ENCODE measurements at places on chromosomes 6 and 20. TPM values are rescaled to one million over a fixed set of nuclear protein-coding genes. Genes with fewer than 3 reads are reported as not detected.

- H3K4me1 ChIP-seq, result peaks cover 2% of the 10 kb centered on the region
- no peak overlapping the region for H3K27ac ChIP-seq
- H3K36me3 ChIP-seq, result no peaks in the 10 kb centered on the region
Measured at GRCh38 chr6:79797912-79798311, 149.4 kb downstream of the ELOVL4 start.

- H3K27ac ChIP-seq, result peak overlapping the region; percentile 67
- DNase-seq, result no peak
- H3K36me3 ChIP-seq, result peaks cover 11% of the 10 kb centered on the region
- peaks cover 12% of the 10 kb centered on the region for H3K4me1 ChIP-seq
Measured at GRCh38 chr6:31794294-31794865, 1.2 kb downstream of the VARS1 start.

GRCh38 chr6:170098428-170099170 lies 192.3 kb downstream of the DLL1 start:
- H3K27me3 ChIP-seq, result peaks cover 10% of the 10 kb centered on the region
- peaks cover 19% of the 10 kb centered on the region for H3K4me1 ChIP-seq
- H3K4me3 ChIP-seq, result no peak overlapping the region
- no peaks in the 10 kb centered on the region for H3K36me3 ChIP-seq
- no peak overlapping the region for H3K27ac ChIP-seq
- peak; percentile 37 for DNase-seq

DNA sequence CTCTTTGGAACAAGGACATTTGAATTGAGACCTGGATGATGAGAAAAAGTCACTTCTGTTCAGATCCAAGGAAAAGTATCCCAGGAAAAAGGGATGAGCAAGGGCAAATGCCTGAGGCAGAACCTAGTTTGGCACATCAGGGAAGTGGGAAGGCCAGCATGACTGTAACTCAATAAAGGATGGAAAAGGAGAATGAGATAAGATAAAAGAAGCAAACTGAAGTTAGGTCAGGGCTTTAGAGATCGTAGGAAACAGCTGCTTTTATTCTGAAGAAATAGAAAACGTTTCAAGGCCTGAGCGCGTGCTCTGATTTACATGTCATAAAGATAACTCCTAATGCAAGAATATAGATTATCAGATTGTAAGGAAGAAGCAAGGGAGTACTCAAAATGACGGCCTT lies 450.0 kb downstream of the FRK start:
- no peak for DNase-seq
- no peaks in the 10 kb centered on the region for H3K27me3 ChIP-seq
- H3K4me3 ChIP-seq, result no peak overlapping the region
- H3K36me3 ChIP-seq, result no peaks in the 10 kb centered on the region
- H3K4me1 ChIP-seq, result peaks cover 19% of the 10 kb centered on the region

DNA sequence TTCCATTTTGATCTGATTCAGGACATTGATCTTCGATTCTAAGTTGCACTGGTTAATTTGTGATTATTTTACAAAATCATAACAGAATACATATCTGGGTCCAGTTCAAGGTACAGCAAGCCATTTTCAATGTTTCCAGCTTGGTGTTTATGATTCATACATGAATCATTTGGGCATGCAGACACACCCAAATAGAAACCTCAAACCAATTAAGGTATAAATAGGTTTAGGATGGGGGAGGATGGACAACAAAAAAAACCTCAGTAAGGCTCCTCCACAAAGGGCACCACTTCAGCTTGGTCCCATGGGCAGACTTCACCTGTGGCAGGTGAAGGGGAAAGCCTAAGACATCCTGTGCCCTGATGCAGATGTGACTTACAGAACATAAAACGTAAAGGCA lies 192.7 kb downstream of the KHDC1L start:
- DNase-seq, result no peak
- H3K36me3 ChIP-seq, result no peaks in the 10 kb centered on the region
- H3K27ac ChIP-seq, result no peak overlapping the region
- peaks cover 37% of the 10 kb centered on the region for H3K4me1 ChIP-seq
- no peak overlapping the region for H3K4me3 ChIP-seq

- H3K4me1 ChIP-seq, result no peaks in the 10 kb centered on the region
- no peak overlapping the region for H3K4me3 ChIP-seq
- H3K36me3 ChIP-seq, result no peaks in the 10 kb centered on the region
- H3K27ac ChIP-seq, result no peak overlapping the region
- no peak for DNase-seq
- peaks cover 46% of the 10 kb centered on the region for H3K27me3 ChIP-seq
Measured at GRCh38 chr20:10260316-10260715, 41.7 kb downstream of the SNAP25 start.

DNA sequence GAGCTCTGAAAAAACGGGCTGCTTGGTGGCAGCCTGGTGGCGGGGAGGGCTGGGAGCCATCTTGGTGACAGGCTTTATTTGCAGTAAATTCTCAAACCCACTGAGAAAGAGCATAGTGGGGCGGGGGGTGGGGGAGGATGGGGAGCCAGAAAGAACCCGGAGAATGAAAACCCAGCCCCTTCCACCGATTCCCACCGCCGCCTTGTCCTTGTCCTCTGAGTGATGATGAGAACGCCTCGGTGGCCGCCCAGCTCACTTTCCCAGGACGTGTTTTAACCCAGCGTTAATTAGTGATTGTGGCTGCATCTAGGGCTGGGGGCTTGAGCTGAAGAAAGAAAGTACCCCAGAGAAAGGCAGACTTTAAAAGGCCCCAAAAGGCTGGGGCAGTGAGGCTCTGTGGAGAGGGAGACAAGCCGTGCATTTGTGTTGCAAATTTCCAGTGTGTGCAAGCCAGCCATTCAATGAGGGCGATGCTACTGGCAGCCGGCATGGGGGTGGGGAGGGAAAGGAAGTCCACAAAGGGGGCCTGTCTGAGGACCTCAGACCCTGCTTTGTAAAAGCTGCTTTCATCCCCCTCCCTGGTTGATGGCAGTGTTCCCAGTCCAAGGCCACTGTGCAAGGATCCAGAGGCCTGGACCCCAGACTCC lies 6.2 kb upstream of the GHRH start:
- H3K4me3 ChIP-seq, result no peak overlapping the region

GRCh38 chr6:29925727-29926412 lies 16.5 kb upstream of the HLA-A start:
- no peak overlapping the region for H3K27ac ChIP-seq
- peaks cover 19% of the 10 kb centered on the region for H3K27me3 ChIP-seq
- no peak for DNase-seq

- H3K27ac ChIP-seq, result no peak overlapping the region
- H3K4me1 ChIP-seq, result peaks cover 61% of the 10 kb centered on the region
- H3K36me3 ChIP-seq, result no peaks in the 10 kb centered on the region
- no peak for DNase-seq
Measured at GRCh38 chr6:2507521-2508037, 243.1 kb downstream of the MYLK4 start.

- peaks cover 46% of the 10 kb centered on the region for H3K4me1 ChIP-seq
- H3K4me3 ChIP-seq, result no peak overlapping the region
- no peaks in the 10 kb centered on the region for H3K27me3 ChIP-seq
- DNase-seq, result no peak
Measured at GRCh38 chr6:133187114-133187513, 54.0 kb upstream of the EYA4 start.

- H3K27me3 ChIP-seq, result no peaks in the 10 kb centered on the region
- no peak for DNase-seq
- no peak overlapping the region for H3K27ac ChIP-seq
- H3K4me3 ChIP-seq, result no peak overlapping the region
- peaks cover 4% of the 10 kb centered on the region for H3K4me1 ChIP-seq
- H3K36me3 ChIP-seq, result peaks cover 25% of the 10 kb centered on the region
Measured at GRCh38 chr6:129292836-129293235, 409.9 kb downstream of the LAMA2 start.

DNA sequence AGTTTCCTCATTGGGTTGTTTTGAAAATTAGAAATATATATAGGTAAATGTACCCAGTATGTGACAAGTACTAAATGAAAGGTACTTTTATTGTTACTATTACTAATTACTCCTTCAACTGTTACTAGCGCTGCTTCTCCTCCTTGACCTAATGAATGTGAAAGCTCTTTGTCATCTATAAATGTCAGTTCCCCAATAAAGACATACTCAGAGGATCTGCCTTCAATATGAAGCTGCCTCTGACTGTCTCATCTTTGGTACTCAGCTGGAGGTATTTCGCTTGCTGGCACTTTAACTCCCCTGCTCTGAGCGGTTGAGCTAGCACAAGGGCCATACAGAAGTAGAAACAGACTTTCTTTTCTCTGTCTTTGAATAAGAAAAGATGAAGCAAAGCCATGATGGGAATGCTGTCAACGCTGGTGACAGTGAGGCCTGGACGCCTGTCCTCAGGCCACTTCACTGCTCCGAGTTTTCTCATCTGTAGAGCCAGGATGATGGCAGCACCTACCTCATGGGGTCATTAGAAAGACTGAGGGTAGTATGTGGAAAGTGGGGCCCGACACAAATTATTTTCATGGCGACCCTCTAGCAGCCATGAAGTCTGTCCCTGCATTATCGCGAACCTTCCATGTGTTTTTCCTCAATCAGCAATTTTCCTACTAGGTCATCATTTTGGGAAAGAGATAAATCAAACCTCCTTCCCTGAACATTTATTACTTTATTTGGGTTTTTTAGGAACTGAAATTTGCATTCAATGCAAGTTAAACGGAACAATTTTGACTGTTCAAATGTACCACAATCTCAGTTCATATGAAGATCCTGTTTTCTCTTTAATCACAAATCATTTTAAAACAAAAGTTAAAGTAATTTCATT lies 55.9 kb upstream of the SNX9 start:
- H3K27me3 ChIP-seq, result no peaks in the 10 kb centered on the region
- H3K36me3 ChIP-seq, result no peaks in the 10 kb centered on the region
- H3K27ac ChIP-seq, result no peak overlapping the region
- H3K4me3 ChIP-seq, result no peak overlapping the region
- no peak for DNase-seq

DNA sequence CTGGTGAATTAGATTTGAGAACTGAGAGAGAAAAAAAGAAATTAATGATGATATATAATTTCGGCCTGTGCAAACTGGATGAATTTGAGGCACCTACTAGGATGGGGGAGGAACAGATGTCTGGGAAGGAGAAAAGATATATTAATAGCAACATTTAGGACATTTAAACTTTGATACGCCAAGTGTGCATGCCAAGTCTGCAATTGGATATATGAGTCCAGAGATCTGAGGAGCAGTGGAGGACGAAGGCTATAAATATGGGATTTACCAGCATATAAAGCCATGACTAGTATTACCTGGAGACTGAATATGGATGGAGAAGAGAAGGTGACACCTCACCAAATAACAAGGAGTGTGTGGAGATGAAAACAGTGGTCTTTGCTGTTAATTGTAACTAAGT lies 272.6 kb upstream of the HSF2 start:
- H3K36me3 ChIP-seq, result no peaks in the 10 kb centered on the region
- H3K27me3 ChIP-seq, result no peaks in the 10 kb centered on the region
- peaks cover 24% of the 10 kb centered on the region for H3K4me1 ChIP-seq
- no peak overlapping the region for H3K4me3 ChIP-seq

GRCh38 chr6:42021847-42022754 lies 28.2 kb upstream of the TAF8 start:
- no peak for DNase-seq
- H3K4me1 ChIP-seq, result peaks cover 5% of the 10 kb centered on the region
- no peak overlapping the region for H3K27ac ChIP-seq
- no peaks in the 10 kb centered on the region for H3K27me3 ChIP-seq

- DNase-seq, result no peak
- no peaks in the 10 kb centered on the region for H3K27me3 ChIP-seq
- H3K36me3 ChIP-seq, result no peaks in the 10 kb centered on the region
- no peak overlapping the region for H3K27ac ChIP-seq
- no peak overlapping the region for H3K4me3 ChIP-seq
Measured at GRCh38 chr6:113493991-113494390, 363.2 kb upstream of the MARCKS start.

DNA sequence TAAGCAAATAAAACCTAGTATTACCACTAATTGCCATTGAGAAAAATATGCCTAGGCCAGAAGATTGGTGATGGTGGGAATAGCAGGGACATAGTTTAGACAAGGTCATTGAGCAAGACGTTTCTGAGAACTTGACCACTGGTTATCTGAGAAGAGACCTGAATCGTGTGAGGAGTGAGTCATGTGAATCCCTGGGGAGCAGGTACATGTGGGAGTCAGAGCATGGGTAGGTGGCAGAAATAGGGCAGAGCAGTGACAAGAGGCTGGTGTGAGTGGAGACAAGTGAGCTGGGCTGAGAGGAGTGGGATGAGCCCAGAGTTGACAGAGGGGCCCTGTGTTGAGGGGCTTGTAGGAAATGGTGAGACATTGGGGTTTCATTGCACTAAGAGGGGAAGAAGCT lies 16.4 kb downstream of the MICA start:
- no peak overlapping the region for H3K27ac ChIP-seq
- no peak for DNase-seq
- H3K36me3 ChIP-seq, result peaks cover 14% of the 10 kb centered on the region
- H3K4me1 ChIP-seq, result no peaks in the 10 kb centered on the region
- peaks cover 34% of the 10 kb centered on the region for H3K27me3 ChIP-seq

DNA sequence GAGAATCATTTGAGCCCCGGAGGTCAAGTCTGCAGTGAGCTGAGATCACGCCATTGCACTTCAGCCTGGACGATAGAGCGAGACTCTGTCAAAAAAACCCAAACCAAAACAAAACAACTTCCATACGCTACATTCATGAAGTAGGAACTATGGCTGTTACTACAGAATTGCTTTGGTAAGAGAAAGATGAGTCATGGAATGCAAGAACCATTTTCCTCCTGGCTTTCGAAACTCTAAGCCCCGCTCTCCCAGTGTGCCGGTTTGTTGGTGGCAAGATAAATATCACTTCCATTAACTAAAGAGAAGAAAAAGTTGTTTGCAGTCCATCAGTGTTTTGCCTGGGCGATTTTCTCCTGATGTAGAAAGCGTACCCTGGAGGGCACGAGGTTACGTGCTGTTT lies 61.3 kb downstream of the ZDHHC14 start:
- no peak overlapping the region for H3K27ac ChIP-seq
- DNase-seq, result no peak
- H3K4me1 ChIP-seq, result peaks cover 11% of the 10 kb centered on the region
- no peak overlapping the region for H3K4me3 ChIP-seq
- H3K27me3 ChIP-seq, result no peaks in the 10 kb centered on the region

DNA sequence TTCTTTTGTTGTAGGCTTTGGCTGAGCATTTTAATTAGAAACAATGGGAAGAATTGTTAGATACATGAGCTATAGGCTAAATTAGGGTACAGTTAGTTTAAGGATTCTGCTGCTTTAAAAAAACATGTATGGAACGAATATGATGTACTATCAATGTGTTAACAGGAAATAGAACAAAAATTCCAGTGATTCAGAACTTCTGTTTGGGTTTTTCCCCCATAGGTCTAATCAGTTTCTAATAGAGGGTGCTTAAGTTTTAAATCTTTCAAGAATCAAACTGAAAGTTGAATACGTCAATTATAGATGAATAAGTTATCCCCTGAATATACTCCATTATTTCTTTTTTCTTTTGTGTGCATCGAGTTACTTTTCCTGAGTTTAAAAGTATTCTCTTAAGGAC lies 1.9 kb downstream of the TAB2 start:
- no peak for DNase-seq
- no peaks in the 10 kb centered on the region for H3K36me3 ChIP-seq
- H3K27ac ChIP-seq, result peak overlapping the region; percentile 90
- H3K4me3 ChIP-seq, result peak overlapping the region; percentile 81

The MCCD1 gene
- total RNA-seq, result not detected

The COL20A1 gene
- total RNA-seq, result 0.16 TPM

The TGM2 gene
- total RNA-seq, result 35.7 TPM

The AAR2 gene
- total RNA-seq, result 30.6 TPM

The GPX5 gene
- not detected for total RNA-seq

The ELOVL2 gene
- 1.6 TPM for total RNA-seq

The BPIFA1 gene
- not detected for total RNA-seq

The COL9A1 gene
- total RNA-seq, result 8.7 TPM

The MGME1 gene
- total RNA-seq, result 26.7 TPM

The PRSS16 gene
- 16.2 TPM for total RNA-seq

The TPD52L1 gene
- total RNA-seq, result 209 TPM

The AVP gene
- total RNA-seq, result not detected

The LPIN3 gene
- total RNA-seq, result 21.3 TPM

The PSORS1C2 gene
- total RNA-seq, result not detected

The BAK1 gene
- total RNA-seq, result 14.0 TPM

The ISM1 gene
- 5.0 TPM for total RNA-seq

All from mesothelial cell of epicardium (in vitro differentiated cells).